ENCODE measurements at places on chromosomes 7 and 10.

DNA sequence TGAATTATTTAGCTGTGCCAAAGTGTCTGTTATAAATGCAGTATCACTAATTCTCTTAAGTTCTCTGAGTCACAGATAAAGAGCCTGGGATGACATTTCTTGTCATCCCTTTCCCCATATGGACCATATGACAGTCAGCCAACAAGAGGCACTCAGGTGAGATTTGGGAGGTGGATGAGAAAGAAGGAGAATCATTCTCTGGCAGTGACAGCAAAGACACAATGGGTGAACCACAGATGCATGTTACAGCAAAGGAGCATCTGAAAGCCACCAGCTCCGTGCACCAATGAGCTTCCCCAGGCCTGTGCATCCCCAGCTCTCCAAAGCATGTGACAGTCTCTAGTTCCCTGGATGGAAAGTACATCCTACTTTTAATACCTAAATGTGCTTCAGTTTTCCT lies 10.8 kb downstream of the GIMAP6 start:
- no peak for DNase-seq

DNA sequence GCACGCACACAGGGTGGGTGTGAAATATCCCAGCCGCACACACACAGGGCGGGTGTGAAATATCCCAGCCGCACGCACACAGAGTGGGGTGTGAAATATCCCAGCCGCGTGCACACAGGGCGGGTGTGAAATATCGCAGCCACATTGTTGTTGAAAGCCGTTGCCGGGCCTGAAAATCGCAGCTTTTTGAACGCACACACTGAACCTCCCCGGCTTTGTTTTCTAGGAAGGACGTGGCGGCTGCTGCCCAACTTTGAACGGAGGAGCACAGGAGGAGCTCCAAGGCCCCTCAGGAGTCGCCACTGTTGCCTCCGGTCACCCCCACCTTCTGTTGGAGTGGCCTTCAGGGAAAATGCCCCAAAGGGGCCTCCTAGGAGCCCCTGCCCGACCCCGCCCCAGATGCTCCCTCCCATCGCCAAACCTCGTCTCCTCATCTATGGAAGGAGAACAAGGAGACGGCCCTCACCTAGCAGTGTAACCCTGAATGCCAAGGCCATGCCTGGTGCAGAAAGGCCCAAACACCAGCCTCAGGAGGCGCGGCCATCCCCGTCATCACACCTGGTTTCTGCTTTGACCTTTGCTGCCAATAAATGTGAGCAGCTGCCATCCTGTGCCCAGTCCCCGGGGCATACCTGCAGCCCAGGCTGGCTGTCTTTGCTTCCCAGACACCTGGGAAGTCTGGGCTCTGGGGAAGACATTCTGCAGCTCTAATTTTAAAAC lies 318.6 kb downstream of the PTPRN2 start:
- DNase-seq, result no peak

DNA sequence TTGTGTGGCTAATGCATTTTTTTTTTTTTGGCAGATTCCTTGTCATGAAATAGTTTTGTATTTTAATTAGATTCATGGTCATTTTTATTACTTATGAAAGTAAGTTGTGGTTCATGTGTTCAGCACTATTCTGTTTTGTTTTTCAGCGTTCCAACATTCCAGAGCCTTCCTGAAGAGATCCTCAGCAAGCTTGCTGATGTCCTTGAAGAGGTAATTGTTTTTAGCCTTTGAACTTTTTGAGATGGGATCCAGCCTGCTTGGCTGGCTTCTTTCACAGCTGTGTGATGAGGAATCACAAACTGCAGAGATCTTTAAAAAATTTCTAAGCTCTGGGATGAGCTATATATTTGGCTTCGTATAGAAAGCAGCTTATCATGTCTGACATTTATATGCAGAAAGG lies 208.0 kb upstream of the CSTF2T start:
- DNase-seq, result no peak

GRCh38 chr7:83613232-83613631 lies 35.7 kb downstream of the SEMA3E start:
- no peak for DNase-seq

Measured in GM12891 (cell line).